ENCODE measurements at places on chromosomes 3 and 15. TPM values are rescaled to one million over a fixed set of nuclear protein-coding genes. Genes with fewer than 3 reads are reported as not detected.
A peak's percentile ranks its signal among the peaks of the same experiment; 100 is the strongest.

GRCh38 chr3:102189541-102189940, 245.3 kb upstream of the ZPLD1 start:
- no peak for DNase-seq

- DNase-seq: no peak
Measured at GRCh38 chr15:77824361-77825251, 191.9 kb upstream of the LINGO1 start.

DNA sequence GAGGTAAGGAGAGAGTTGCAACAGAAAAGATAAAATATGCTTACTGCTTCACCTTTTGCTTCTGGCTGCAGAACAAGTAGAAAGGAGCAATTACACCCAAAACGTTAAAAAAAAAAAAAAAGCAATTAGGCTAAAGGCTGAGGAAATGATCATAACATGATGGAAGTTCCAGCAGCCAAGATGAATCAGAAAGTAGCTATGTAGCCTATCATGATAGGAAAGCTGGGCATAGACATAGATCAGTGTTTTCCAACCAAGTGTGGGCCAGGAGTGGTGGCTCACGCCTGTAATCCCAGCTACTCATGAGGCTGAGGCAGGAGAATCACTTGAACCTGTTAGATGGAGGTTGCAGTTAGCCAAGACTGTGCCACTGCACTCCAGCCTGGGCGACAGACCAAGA, 52.6 kb downstream of the AGTR1 start:
- no peak for DNase-seq

- DNase-seq: peak; percentile 91
Measured at GRCh38 chr3:98778852-98779413, 15.8 kb downstream of the ST3GAL6 start.

The ADCY5 gene
- total RNA-seq: 0.17 TPM

The CASR gene
- not detected for total RNA-seq

The ALDH1L1 gene
- not detected for total RNA-seq

The SLC28A1 gene
- not detected for total RNA-seq

Measured in dermis blood vessel endothelial cell (primary cell).